Fibroblast of pulmonary artery (primary cell): ENCODE measurements at places on chromosomes 13 and 19.

GRCh38 chr13:70172946-70173597, 64.8 kb upstream of the KLHL1 start:
- DNase-seq = no peak

GRCh38 chr13:34738254-34738992, 203.6 kb upstream of the NBEA start:
- DNase-seq = peak; percentile 14

DNA sequence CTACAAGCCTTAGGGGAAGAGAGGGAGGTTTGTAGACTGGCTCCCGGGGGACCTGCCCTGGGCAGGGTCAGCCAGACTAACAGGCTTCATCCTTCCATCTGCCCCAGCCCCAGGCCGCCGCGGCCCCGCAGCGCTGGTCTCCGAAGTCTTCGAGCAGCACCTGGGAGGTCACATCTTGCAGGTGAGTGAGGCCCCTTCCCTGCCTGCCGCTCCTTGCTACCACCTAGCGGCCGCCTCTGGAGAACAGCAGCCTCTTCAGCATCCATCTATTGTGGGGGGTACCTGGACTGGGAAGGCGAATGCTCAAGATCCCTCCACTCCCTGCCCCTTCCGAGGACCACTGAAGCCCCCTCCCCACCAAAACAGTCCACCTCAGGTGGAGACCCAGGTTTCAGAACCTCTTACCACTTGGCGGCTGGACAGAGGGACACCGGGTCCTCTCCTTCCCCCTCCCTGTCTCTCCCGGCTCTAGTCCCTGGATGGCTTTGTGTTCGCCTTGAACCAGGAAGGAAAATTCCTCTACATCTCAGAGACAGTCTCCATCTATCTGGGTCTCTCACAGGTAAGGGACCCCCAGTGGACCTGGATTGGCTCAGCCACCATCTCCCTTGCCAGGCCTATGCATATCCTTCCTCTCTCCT, 12.7 kb downstream of the NPAS1 start:
- no peak for DNase-seq

DNA sequence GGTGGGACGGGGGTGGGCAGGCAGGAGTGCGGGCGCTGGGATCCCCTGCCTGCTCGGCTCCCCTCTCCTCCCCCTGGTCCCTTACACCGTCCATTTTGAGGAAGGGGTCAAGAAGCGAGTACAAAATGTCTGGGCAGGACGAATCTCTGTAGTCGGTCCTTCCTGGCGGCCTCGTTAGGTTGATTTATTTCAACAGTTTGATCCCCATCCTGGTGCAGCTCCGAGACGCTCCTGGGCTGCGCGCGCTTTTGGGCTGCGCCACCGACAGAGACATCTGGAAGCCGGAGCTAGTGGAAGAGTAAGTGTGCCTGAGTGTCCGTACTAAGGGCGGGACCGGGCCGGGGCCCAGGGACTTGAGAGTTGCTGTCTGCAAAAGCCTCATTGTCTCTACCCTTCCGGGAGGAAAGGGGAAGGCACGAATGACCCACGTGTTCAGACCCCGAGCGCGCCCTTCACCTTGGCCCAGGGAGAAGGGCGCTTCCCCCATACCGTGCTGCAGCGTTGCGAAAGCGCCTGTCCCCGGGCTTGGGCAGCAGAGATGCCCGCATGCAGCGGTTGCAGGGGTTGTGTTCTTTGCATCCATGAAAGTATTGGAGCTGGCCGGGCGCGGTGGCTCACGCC, 1.8 kb downstream of the ZNF114 start:
- peak; percentile 51 for DNase-seq

DNA sequence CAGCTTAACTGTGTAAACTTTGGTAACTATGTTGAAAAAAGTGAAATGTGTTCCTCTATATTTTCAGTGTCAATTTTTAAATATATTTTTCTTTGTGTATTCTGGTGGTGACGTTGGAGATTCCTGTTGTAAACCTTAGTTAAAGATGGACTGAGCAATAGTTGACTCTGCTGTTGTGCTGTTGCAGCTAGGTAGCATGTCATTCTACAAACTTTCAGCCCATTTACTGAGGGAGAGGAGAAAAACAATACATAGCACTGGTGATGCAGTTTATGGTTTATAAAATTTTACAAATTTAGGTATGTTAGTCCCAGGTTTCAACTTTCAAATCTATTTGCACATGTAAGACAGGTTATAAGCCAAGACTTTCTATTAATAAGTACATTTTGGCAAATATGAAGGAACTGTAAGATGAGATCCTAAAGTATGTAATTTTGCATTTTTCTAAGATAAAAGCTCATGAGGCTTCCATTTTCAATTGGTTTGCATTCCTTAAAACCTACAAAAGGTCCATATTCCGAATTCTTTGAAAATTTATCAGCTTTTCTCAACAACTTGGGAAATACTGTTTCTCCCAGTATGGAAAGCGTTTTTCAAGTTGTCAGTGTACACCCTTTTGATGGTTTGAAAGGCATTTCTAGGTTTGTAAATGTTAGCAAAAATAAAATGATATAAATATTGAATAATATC, 1.5 kb downstream of the NDFIP2 start:
- DNase-seq = no peak
